NCI-H774 (cell line): ENCODE measurements at places on chromosomes 11 and 22.

GRCh38 chr22:33803371-33804282, 116.6 kb downstream of the LARGE1 start:
- no peak for DNase-seq

DNA sequence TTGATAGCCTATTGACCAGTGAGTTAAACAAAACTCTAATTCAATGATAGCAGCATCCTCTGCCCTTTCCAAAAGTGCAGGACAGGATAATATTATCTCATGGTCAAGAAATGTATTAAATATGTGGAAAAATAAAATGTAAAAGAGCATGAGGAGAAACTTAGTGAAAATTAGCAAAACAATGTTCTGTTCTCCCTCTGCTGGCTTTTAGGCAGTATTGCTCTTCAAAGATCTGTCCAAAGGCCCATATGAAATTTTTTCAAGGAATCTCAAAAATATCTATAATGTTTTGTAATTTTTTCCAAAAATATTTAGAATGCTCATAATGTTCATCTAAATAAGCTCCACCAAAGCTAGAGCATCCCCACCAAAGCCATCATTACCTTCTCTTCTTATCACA, 8.3 kb upstream of the ARL14EP start:
- DNase-seq: no peak

- no peak for DNase-seq
These were observed 6.2 kb downstream of the PICALM start for GRCh38 chr11:86062719-86063118.

DNA sequence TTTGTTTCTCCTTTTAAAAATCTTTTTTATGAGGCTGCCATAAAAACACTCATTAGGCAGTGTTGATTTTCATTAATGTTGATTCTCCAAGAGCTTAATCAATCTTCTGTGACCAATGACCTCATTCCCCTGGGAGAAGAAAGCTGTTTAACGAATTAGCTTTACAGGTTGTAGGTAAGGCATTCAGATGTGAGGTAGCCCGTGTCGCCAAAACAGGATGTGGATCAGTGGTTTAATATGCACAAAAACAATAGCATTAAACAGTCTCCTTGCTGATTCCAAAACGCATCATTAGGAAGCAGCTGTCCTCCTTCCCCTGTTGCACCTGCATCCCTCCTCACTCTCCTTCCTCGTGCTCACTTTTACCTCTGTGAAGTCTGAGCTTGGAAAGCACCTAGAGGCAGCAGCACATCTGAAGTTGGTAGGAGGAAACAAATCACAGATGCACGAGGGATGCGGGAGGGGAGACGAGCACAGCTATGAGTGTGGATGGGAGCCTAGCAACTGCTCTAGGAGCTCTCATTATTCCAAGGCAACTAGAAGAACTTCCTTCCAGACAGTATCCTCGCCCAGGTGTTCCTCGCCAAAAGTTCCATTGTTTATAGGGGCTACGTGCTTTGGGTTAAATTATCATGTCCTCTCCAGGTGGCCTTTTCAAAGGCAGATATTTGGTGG, 179.4 kb upstream of the SNX19 start:
- no peak for DNase-seq

- DNase-seq: no peak
These were observed 5.2 kb upstream of the ASCL2 start for GRCh38 chr11:2275334-2276279.

- DNase-seq: no peak
These were observed 45.0 kb downstream of the LARGE1 start for GRCh38 chr22:33875316-33875715.

DNA sequence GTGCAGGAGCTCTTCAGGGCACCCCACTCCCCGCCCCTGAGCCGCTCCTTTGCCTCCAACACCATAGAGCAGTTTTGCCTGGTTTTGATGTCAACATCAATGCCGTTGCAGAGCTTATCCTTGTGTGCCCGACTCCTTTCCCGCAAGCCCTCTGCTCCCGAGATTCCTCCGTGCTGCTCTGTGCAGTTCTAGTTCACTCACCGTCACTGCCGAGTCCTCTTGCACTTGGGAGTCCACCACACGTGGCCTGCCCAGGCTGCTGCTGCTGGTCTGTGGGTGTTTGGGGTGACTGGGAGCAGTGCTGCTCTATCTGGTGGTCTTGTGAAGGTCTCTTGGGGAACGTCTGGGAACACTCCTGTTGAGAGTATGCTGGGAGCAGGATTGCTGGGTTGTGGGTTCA, 63.8 kb upstream of the ANO1 start:
- DNase-seq: no peak

- DNase-seq: no peak
These were observed 1.7 kb downstream of the ZBED4 start for GRCh38 chr22:49855251-49855911.

DNA sequence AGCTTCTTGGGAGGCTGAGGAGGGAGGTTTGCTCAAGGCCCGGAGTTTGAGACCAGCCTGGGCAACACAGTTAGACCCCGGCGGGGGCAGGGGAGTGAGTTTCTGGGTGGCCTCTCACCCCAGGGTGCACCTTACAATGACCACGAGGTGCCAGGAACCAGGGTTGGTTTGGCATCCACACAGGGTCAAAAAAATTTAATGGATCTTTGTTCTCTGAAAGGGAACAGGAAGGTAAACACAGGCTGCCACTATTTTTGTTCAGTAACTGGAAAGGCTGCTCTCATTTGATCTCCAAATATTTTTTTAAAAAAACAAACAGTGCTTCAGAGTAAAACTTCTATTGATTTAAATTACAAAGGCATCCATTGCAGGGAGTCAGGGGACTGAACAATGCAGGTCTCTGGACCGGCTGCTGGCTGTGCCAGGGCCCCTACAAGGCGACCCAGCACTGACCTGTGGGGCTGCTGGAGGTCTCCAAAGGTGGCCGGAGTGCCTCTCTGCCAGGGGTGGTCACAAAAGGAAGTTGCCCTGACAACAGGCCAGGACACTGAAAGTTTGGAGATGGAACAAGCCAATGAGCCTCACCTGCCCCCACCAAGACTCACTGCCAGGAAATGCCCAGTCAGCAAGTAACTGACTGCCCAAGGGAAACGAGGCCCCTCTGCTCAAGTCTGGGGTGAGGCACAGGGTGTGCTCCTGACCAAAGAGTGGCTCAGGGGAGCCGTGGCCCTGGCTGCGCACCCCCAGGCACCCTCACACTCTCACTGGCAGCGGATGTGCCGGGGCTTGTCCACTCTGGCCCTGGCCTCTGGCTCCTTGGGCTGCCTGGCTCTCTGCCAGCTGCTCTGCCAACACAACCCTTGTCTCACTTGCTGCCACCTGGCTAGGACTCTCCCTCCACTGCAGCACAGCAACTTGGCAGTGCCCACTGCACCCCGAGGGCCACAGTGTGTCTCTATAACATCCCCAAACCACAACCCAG, 51.8 kb downstream of the ARFGAP3 start:
- peak; percentile 30 for DNase-seq

DNA sequence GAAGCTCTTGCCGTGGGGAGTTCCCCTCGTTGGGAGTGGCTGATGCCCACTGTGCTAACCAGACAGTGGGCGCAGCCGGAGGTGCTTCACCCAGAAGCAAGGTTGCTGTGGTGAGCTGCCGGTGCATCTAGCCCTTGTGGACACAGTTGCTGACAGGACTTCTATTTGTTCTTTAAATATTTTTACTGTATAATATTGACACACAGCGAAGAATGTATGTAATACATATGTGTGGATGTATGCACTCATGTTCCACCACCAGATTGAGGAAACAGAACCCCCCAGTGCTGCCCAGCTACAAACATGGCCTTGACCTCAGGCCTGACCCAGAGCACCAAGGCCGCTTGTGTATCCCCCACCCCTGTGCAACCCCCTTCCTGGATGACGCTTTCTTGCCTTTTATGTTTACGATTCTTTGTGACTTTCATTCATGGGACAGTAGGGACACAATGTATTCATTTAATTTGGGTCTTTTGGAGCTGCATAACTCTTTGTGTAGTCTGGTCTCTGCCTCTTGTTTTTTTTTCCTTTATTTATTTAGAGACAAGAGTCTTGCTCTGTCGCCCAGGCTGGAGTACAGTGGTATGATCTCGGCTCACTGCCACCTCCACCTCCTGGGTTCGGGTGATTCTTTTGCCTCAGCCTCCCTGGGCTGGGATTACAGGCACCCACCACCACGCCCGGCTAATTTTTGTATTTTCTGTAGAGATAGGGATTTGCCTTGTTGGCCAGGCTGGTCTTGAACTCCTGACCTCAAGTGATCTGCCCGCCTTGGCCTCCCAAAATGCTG, 132.6 kb downstream of the TBC1D22A start:
- DNase-seq: no peak

GRCh38 chr22:20523086-20523983, 15.9 kb downstream of the MED15 start:
- DNase-seq: no peak

DNA sequence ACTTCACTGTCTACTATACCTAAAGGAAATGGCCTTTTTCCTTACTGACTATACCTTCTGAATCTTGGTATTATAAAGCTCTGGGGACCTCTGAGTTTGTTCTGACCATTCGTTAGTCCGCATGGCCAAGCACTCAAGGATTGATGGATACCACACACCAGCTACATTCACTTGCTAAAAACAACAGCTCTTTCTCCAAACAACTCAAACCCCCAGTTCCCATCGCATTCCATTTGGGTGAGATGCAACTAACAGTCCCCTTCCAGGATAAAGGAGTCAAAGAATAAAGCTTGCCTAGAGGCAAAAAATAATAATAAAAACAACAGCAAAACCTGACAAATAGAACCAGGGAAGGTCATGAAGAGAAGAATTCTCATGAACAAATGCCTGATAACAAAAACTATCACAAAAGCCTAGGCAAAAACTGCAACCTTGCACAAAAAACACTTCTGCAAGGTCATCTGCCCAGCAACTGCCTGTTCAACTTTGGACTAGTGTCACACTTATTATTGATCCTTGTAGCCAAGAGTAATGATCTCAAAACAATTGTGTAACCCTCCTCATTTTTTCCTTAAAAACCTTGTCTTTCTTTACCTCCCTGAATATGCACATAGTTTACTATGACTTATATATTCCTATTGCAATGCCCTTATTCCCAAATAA, 139.0 kb upstream of the GUCY1A2 start:
- DNase-seq: no peak

DNA sequence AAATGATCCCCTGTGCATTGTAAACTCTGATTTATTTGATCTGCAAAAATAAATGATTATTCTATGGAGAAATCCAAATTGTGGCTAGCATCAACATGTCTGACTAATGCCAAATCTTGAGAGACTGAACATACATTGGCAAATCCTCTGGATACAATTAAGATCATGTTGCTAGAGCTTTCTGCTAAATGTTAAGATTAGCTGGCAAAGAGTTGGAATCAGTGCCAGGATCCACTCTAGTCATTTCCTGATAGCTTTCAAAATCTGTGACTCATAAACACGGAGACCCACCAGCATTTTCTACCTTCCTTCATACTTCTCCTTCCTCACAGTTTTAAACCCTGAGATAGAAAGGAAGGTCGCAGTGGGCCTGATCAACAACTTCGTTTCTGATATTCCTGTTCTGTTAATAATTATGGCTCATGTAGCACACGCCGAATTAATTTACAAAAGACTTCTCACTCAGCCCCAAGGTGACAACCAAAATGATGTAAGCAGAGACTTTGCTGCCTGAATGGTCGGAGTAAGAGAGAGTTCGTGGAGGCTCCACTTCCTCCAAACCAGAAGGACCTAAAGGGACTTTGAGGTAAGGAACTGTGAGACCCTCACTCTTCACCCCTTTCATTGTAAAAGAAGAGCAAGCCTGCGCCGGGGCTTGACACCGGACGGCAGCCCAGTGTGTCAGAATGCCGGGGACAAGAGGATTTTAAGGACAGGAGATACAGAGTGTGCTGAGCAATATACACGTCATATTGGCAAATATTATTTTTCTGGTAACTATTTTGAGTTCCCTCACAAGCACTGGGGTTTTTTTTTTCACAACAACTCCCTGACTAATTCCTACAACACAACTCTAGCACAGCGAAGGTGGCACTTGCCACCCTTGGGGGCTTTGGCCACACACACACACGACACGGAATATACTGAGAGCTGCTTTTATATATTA, 42.0 kb downstream of the SERPINH1 start:
- no peak for DNase-seq

DNA sequence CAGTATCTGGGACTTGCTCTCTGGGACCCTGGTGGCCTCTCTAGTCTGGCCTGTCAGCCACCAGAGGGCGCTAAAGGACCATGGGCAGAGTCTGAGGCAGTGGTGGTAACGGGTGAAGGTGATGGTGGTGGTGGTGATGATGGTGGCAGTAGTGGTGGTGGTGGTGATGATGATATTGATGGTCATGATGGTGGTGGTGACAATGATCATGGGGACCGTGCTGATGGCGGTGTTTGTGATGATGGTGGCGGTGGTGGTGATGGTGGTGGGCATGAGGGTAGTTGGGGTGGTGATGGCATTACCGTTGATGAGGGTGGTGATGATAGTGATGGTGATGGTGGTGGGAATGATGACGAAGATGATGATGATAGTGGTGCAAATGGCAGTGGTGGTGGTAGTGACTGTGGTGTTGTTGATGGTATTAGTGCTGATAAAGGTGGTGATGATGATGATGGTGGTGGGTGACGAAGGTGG, 16.0 kb downstream of the TRPM5 start:
- peak; percentile 50 for DNase-seq

GRCh38 chr11:58577555-58578135, 1.2 kb upstream of the ZFP91 start:
- no peak for DNase-seq

DNA sequence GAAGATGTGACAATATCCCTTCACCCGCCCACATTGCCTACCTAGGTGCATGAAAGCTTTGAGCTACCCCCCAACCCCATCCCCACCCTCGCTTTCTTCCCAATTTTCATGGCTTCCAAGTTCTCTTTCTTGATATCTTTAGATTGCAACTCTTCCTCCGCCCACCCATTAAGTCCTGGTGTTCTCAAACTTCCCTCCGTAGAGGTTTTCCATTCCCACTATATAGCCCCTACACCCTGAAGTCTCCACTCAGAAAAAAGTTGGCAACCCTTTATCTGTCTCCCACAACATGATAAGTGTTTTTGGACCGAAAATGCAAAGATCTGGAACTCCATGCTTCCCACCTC, 572 bp downstream of the ZNF70 start:
- no peak for DNase-seq

- DNase-seq: no peak
These were observed 5.8 kb downstream of the IGF2 start for GRCh38 chr11:2133241-2134021.

- no peak for DNase-seq
These were observed 75.4 kb upstream of the KCNQ1OT1 start for GRCh38 chr11:2775083-2775625.

DNA sequence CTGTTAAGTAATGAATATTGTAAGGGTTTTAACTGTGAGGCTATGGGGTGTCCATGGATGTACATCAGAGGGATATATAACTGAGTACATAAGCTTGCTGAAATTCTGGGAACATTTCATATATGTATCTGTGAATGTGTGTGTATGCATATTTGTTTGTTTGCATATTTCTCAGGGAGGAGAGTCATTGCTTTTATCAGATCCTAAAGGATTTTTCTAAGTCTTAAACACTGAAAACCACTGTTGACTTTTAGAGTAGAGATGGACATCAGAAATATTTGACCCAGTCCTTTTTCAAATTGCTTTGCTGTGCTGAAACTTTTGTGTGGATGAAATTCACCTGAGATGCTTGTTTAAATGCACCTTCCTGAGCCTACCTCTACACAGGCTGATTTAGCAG, 410.6 kb downstream of the METTL15 start:
- no peak for DNase-seq
